HCEC 1CT (cell line): ENCODE measurements at places on chromosomes 16 and 17.
A peak's percentile ranks its signal among the peaks of the same experiment; 100 is the strongest.

GRCh38 chr16:23423496-23424049 lies 29.4 kb downstream of the COG7 start:
- peak; percentile 98 for DNase-seq

DNA sequence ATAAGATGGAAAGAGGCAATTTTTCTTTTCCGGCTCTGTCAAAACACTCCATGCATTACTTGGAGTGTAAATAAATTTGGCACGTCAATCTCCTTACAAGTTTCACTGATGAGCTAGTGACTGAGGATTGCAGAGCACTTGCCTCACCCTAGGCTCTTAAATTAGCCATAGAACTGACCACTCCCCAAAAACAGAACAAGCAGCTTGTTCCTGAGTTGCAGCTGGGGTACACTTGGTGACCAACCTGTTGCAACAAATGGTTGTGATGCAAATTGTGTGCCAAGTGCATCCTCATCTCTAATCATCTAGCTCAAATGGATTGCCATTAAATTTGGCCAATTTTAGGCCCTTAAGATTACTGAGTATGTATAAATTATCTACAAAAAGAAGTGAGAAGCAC lies 67.0 kb downstream of the CACNG1 start:
- DNase-seq: no peak

DNA sequence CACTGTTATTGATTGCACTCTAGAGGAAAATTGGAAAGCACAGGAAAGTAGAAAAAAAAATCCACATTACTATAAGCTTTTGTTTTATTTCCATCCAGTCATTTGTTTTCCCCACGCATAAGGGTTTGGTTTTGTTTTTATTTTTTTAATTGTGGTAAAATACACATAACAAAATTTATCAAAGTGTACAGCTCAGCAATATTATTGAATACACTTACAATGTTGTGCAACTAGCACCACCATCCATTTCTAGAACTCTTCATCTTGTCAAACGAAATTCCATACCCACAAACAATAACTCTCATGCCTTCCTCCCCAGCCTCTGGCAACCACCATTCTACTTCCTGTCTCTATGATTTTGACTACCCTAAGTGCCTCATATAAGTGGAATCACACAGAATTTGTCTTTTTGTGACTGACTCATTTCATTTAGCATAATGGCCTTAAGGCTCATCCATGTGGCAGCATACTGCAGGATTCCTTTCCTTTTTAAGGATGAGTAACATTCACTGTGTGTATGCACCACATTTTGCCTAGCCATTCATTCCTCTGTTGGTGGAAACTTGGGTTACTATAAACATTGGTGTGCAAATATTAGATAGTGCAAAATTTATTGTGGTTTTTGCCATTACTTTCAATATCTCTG lies 11.1 kb downstream of the SPPL2C start:
- no peak for DNase-seq

GRCh38 chr17:32206861-32207260 lies 58.8 kb upstream of the RHBDL3 start:
- DNase-seq: peak; percentile 1

- no peak for DNase-seq
Measured at GRCh38 chr17:75881678-75882454, 3.5 kb upstream of the TRIM47 start.

DNA sequence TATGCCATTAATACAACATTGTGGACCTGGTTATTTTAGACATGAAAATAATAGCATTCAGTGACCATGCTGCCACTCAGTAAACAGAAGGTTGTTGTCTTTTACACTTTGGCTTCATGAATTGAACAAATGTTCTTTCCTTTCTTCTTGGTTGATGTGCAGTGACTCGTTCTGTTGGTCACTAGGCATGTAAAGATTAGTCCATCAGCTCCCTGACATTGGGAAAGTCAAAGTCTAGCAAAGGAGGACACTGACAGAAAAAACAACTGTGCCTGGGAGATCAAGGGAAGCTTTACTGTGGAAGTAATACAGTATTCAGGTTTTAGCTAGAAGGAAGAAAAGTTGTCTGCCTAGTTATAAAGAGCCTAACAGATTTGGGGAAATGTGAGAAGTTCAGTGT lies 6.9 kb downstream of the KCNJ16 start:
- DNase-seq: no peak

GRCh38 chr16:31074814-31075183 lies 577 bp downstream of the ZNF646 start:
- DNase-seq: no peak

DNA sequence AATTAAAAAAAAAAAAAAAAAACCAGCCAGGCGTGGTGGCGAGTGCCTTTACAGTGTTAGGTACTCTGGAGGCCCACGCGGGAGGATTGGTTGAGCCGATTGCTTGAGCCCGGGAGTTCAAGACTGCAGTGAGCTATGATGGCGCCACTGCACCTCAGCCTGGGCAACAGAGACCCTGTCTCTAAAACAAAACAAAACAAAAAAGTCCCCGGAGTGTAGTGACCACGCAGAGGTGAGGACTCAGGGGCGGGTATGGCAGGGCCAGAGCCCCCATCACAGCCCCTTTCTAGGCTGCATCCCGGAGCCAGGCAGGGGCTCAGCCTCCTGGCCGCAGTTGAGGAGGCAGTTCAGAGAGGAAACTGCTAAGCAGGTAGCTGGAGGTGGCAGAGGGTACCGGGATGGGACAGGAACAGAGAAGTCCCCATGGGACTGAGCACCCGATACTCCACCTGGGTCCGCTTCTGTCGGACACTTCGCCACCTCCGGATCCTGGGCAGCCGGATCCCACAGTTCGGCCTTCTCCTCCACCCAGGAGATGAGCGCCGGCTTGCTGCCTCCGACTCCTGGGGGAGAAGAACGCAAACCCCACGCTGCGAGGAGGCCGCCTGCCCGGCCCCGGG lies 800 bp downstream of the ZNF747 start:
- no peak for DNase-seq

GRCh38 chr17:75980188-75981018 lies 1.4 kb downstream of the TEN1 start:
- no peak for DNase-seq

DNA sequence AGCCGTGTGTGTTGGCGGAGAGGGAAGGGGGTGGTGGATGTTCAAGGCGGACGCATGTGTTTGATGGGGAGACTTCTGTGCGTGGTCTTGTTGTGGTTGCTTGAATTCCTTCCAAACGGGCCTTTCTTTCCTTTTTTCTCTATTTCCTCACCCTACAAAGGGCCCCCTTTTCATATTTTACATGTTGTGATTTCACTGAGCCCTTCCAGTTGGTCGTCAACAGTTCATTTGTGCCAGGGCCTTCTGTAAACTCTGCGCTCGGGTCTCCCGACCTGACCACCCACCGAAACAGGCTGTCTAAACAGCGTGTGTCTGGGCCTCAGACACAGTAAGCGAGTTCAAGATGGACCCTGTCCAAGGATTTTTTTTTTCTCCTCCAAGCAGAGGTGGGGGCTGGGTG lies 228.4 kb downstream of the IRF8 start:
- no peak for DNase-seq

DNA sequence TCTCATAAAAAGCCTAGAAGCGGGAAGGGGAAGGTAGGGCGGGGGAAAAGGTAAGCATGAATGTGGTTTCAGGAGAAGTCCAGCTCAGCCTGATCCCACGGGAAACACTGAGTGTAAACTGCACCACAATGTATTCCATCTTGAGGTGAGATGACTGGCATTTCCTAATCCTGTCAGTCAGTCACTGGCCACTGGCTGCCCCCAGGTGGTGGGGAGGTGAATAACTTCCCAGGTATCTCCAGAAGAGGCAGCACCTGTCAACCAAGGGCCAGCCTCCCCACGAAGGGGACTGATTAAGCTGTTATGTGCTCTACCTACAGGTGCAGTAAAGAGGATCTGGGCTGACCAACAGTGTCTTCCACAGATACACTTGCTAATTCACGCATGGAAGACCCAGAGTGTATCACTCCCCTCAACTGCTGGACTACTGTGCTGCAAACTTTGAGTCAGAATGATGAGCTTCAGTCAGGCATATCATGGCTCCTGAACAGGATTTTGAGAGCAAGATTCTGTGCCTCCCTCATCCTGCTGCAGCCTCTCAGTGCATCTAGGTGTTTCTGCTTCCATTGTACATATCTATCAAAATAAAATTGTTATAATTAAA lies 108.5 kb upstream of the CCL2 start:
- DNase-seq: no peak

DNA sequence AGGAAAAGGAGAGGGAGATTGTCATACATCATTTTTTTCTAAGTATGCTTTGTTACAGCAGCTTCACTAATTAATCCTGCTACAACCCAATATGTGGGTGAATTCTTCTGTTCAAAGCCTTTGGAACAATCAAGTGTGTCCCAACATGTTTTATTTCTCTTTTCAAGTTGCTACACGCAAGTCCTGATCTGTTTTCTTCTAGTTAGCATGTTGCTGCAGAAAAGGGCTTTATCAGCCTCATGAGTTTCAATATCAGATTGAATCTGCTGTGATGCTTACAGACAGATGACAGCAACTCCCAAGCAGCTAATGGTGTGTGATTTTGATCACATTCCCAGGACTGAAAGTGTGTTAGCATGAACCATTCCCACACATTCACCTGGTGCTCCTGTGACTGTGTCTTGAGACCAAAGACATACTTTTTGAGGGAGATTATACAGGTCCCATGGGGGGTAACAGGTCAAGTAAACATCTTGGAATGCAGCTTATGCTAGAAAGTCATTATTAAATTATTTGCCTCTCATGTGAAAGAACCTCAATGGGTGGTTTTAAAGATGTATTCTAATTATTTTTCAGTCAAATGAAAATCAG lies 96.9 kb upstream of the KCNJ16 start:
- DNase-seq: no peak

- DNase-seq: peak; percentile 32
Measured at GRCh38 chr17:19766421-19767270, 18.5 kb upstream of the ALDH3A1 start.

DNA sequence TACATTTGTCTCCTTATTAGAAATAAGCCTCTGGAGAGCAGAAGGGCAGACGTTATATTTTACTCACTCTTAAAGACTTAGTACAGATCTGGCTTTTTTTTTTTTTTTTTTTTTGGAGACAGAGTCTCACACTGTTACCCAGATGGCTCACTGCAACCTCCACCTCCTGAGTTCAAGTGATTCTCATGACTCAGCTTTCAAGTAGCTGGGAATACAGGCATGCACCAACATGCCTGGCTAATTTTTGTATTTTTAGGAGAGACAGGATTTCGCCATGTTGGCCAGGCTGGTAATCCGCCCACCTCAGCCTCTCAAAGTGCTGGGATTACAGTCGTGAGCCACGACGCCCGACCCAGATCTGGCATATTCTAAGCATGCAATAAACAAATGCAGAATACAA lies 36.4 kb upstream of the TMEM97 start:
- DNase-seq: peak; percentile 87

- DNase-seq: peak; percentile 56
Measured at GRCh38 chr17:48577946-48578615, at the start of gene HOXB4. HOXB4 (minus strand) TSS chr17:48578350; CDS start chr17:48578319, 31 bp downstream.

DNA sequence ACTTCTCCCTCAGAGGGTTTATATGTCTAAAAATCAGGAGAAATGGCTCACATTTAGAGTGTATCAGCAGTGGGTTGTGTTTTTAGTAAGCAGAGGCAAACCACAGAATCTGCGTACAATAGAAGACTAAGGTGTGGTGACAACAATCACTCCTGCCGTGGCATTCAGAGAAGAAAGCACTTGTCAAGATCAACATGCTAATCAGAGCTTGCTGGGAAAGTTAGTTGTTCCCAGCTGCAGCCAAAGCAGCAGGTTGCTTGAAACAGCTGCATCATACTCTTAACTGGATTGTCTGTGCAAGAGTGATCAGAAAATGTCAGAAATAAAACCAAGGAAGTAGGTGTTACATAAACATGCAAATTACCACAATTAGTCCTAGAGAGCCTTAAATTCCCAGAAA lies 616.4 kb downstream of the CDH8 start:
- no peak for DNase-seq

GRCh38 chr17:8121681-8122421 lies 2.1 kb downstream of the HES7 start:
- DNase-seq: peak; percentile 63

DNA sequence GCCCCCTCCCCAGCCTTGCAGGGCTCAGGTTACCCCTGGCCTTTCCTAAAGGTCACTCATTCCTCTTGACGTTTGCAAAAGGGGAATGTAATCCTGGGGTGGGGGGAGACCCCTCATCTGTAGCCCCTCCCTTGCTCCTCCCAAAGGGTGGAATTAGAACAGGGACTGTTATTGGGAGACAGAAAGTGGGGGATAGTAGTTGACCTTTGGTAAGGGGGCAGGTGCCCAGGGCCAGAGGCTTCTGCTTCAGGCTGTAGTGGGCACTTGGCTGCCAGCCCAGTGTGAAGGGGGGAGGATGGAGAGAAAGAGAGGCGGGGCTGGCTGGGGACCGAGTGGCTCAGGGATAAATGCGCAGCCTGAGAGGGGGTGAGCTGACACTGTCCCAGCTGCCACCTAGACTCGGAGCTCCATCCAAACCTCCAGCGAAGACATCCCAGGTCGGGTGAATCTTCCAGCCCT lies at the start of gene ENO3:
TSS of gene ENO3 (plus strand) at position 374 of the 459 bp plus-strand sequence. CDS start 711 bp downstream, outside the sequence.
- DNase-seq: no peak

DNA sequence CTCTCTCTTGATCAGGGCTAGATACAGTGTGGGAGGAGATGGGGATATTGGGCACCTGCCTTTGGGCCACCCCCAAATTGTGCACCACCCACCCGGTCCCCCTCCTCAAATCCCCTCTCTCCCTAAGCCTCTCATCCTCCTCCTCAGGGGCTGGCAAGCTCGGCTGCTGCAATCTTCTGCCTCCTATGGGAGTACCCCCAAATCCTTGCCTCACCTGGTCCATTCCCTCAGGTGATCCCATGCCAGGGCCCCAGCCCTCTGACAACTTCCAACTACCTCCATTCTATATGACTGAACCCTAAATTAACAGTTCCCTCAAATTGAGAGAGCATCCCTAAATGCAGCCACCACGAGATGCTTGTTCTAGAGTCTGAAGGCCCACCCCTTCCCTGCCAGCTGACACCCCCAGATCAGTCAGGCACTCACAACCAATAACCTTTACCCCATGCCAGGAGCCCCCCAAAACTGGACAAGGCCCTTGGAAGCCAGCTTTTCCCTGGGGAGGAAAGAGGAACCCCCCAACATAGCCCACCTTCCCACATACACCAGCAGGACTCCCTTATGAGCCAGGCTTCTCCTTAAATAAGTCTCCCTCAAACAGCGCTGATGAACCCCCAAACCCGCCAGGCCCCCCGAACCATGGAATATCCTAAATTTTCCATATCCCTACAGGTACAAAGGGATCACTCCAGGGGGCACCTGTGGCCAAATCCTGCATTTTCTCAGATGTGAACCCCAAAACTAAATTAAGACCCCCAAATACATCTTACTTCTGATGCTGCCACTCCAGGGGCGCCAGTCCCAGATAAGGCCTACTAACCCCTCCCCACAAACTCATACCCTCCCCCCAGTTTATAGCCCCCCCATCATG lies 3.2 kb downstream of the DLG4 start:
- DNase-seq: no peak
